NCI-H510A (cell line): ENCODE measurements at places on chromosomes 4 and X.

GRCh38 chr4:29002151-29002550, 1718.0 kb upstream of the PCDH7 start:
- DNase-seq = no peak

DNA sequence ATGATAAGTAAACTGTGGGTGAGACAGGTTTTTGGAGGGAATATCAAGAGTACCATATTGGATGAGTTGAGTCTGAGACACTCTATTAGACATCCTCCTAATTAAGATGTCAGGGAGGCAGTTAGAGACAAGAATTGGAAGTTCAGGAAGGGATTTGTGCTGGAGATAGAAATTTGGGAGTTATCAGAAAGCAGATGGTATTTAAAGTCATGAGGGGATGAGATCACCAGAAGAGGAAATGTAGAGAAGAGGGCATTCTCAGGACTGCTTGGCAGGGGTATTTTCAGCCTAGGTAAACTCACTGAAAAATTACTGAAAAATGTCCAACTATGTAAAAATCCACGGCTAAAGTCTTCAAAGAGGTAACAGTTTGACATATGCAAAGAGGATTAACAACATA, 161.6 kb upstream of the PGRMC2 start:
- DNase-seq = no peak

DNA sequence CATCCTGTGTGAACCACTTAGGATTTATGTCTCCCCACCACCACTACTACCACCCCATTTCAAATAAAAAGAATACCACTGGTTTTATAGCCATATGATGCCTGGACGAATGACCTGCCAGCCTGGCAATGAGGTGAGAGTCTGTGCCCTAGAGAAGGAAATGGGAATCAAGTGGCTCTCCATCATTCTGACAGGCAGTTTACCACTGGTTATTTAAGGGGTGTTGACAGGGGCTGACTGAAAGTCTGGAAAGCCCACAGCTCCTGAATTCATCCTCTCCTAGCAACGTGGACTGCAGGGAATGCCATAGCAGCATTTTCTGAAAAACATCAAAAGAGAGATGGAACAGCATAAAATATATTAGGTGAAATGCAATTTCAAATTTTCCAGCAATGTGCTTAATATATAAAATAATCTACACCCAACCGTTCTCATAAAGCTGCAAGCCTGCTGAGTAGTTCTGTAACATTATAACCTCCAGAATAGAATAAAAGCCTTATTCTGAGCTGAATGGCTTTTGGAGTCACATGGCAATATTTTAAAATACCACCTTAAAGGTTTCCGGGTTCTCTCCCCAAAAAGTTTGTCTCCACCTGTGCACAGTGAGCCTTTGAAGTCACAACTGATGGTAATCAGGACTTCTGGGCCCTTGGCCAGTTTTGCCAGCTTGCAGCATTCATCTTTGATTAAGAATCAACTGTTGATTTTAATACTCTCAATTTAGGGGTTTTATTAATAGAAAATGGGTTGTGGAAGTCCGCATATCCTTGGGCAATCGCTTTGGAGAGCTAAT, 121.5 kb downstream of the DCTD start:
- peak; percentile 15 for DNase-seq

DNA sequence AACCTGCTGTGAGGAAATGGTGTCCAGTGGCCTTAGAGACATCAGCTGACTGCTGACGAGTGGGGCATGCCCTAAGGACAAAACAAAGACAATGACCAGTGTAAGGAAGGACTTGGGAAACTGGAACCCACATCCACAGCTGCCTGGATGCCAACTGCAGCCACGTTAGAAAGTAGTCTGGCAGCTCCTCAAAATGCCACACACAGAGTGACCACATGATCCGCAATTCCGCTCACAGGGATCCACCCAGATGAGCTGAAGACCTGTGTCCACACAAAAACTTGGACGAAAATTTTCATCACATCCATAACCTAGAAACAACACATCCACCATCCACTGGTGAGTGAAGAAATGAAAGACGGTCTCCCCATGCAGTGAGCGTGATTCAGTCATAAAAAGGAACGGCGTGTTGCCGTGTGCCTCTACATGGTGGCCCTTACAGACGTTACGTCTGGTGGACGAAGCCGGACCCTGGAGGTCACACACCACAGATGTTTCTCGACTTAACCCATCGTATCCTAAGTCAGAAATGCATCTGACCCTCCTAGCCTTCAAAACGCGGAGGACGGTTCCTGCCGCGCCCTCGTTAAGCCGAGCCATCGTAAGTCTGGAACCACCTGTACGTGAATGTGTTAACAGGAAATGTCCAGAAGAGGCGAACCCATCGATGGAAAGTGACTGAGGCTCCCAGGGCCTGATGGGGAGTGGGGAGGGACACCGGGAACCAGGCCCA, 40.6 kb upstream of the MXD4 start:
- no peak for DNase-seq

DNA sequence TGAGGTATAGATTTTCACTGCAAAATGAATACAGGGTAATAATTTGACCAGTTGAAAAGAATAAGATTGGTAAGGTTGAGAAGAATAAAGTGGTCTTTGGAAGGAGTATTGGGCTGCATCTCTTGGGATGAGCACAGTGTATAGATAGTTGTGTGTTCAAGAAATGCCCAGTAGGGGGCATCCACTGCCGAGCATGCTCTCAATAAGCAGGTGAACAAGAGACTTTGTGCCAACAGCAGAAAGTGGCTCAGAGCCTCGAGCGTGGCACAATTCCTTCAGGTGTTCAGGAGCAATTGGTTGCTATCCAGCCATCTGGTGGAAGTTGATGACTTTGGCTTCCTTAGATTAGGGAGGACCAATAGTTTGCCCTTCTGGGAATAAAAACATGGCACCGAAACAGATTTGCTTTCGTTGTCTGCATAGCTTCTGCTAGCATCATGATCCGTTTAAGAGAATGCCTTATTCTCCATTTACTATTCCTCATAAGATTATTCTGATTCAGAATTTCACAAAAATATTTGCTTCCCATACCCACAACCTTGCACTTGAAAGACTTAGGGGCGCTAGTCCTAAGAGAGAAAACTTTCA, 258.1 kb upstream of the NEIL3 start:
- DNase-seq = no peak

- no peak for DNase-seq
These were observed 307.4 kb downstream of the DCHS2 start for GRCh38 chr4:154184238-154184637.

DNA sequence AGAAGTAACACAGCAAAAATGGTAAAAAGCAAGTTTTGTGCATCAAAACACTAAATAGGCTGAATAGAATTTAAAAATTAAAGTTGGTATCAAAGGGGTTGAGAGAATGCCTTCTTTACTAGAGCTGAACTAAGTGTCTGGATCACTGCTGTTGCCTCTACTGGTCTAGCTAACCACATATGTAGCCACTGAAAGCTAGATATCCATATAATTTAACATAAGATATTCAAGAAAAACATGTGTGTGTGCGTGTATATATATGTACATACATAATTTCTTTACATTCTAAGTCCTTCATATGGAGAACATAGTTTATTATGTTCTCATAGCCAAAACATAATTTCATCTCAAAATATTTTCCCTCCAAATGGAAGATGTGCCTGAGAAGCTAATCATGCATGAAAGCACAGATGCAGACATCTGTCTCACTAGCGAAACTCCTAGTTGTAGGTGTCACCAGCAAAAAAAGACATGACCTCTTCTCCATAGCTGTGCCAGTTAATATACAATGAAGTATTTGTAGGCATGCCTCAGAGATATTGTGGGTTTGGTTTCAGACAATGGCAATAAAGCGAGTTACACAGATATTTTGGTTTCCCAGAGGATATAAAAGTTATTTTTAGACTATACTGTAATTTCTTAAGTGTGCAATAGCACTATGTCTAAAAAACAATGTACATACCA, 47.3 kb downstream of the PDE5A start:
- DNase-seq = no peak

DNA sequence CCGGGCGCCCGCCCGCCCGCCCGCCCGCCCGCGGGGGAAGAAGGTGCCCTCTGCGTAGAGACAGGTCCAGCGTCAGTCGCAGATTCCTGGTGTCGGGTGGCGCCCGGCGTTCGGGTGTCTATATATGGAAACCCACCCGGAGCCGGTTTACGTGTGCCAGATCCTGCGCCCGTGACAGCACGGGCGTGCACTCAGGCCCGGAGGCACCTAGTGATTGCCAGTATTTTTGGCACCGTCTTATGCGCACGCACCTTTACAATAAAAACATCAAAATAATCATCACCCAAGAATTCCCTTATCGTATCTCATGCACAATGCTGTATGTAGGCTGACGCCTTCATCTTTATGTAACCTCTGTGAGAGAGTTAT, 519 bp downstream of the SLC25A4 start:
- DNase-seq = no peak

DNA sequence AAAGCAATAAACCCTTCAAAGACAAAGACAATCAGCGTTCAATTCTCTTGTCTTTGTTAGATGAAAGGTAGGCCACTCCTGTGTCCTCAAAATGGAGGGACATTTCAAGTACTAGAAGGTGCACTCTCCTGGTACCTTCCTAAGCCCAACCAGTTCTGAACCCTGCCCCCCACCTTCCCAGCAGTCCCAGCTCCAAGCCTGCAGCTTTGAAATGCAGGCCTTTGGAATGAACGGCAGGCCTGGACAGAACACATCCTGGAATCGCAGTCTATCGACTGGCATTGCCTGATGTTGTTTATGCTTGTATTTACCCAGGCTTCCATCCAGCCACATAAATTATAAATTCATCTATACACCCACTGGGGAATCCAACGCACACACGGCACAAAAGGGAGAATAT, 47.4 kb downstream of the RASGEF1B start:
- DNase-seq = no peak

DNA sequence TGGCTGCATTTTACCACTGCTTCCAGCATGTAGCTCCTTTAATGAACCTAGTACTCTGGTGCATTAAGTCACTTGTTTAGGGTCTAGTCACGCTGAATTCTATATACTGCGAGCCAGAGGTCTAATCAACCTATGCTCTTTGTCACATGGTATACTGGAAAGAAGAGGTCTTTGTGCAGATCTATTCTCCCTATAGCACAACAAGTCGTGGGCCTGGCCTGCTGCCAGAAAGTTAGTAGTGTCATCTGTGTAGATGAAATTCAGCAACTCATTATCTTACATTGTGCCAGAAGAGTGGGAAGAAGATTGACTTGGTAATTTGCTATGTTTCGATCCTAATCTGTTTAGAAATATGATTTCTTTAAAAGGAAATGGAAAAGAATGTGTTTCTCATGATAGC, 80.8 kb downstream of the AWAT2 start:
- DNase-seq = no peak
